NCI-H1092 treated with DMSO at 0.1 percent for 48 hours (cell line): ENCODE measurements at places on chromosomes 12 and 14.

GRCh38 chr14:68359022-68359836 is 433.6 kb downstream of the ZFP36L1 start:
- no peak for DNase-seq

GRCh38 chr12:110670161-110670701 is 18.7 kb downstream of the HVCN1 start:
- DNase-seq: no peak

DNA sequence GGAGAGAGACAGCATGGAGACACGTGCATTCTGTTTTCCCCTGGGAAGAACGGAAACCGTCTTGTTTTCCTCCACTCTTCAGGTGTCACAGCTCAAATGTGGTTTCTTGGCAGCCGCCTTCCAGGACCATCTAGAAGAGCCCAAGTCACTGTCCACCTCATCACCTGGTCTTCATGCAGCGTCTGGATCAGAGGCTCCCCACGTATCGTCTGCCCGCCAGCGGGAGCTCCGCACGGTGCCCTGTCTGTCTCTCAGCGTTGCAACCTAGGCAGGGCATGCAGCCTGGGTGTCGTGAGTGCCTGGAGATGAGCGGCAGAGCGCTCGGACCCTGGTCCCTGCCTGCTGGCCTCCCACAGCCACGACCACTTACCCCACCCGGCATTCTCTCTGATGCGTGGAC is 117.5 kb downstream of the PIWIL1 start:
- no peak for DNase-seq

GRCh38 chr14:77421201-77421600 is 2.1 kb downstream of the NOXRED1 start:
- DNase-seq: no peak

DNA sequence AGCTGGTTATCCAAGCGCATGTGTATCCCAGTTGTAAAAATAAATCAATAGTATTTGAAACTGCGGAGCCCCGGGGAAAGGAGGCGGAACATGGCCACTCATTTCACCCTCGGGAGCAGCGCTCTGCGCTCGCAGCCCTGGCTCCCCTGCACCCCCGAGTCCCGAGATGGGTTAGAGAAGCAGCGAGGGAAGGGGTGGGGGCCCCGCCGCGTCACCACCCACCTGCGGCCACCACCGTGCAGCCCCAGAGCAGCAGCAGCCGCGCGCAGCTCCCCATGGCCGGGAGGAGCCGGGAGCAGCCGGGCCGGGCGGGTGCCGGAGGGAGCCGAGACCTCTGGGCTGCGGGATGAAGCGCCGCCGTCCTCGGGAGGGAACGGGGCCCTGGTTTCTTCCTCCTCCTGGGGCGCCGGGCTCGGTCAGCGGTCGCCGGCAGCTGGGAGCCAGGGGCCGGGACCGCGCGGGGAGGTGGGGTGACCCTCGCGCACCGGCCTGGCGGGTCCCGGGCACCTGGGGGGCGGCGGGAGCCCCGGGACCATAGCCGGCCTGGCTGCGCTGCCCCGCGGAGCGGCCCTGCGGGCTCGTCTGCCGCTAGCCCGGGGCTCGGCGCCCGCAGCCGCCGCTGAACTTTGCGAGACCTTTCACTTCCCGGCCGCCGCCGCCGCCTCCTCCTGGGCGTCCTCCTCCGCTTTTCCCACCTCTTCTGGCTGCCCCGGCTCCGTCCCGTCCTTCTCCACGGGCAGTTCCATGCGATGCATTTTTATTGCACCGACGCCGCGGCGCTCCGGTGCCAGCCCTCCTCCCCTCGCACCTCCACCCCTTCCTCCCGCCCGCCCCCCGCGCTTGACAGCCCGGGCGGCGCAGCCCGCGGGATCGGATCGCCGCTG is at the start of gene NTN4:
TSS of gene NTN4 (minus strand) at position 732 of the 884 bp plus-strand sequence. CDS start at position 277, 455 bp downstream.
- peak; percentile 28 for DNase-seq

GRCh38 chr14:61438860-61439765 is 117.7 kb downstream of the PRKCH start:
- no peak for DNase-seq

DNA sequence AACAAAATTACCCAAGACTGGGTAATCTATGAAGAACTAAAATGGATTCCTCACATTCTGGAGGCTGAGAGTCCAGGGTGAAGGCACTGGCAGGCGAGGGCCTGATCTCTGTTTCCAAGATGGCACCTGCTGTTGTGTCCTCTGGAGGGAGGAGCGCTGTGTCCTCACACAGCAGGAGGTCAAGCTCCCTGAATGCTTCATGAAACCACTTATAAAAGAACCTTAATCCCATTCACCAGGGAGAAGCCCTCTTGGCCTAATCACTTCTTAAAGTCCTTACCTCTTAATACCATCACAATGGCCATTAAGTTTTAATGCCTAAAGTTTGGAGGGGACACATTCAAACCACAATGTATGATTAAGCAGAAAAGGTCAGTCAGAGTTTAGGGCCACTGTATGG is 172.4 kb downstream of the EMP1 start:
- peak; percentile 63 for DNase-seq

DNA sequence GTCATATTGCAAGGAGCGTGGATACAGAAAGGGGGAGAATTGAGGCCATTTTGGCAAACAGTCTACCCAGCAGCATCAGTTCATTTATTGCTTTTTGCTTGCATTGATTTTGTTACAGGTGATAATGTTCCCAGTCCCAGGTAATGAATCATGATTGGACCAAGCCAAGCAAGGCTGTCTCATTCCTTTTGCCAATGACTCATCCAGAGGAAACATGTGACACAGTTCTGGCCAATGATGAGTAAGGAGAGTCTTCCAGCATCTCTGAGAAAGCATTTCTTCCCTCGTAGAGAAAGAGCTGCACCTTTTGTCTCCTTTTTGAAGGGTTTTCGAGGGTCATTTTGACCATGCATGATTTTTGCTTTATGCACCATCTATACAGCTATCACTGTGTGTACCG is 68.2 kb downstream of the SLC15A4 start:
- no peak for DNase-seq

DNA sequence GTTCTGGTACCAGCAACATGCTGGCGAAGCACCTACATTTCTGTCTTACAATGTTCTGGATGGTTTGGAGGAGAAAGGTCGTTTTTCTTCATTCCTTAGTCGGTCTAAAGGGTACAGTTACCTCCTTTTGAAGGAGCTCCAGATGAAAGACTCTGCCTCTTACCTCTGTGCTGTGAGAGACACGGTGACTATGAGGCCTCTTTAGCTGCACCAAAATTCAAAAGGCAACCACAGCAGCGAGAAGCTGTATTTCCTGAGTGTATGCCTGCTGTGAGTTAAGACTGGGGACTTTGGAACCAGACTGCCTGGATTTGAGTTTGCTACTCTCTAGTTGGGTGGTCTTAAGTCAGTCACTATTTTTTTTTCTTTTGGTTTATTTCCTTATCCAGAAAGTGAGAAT is 8.7 kb upstream of the OR10G2 start:
- DNase-seq: no peak

GRCh38 chr14:51607711-51608110 is 44.0 kb upstream of the FRMD6 start:
- DNase-seq: no peak

- no peak for DNase-seq
Measured at GRCh38 chr12:40216516-40217288, 8.1 kb upstream of the LRRK2 start.

- DNase-seq: no peak
Measured at GRCh38 chr14:81263777-81264410, 43.1 kb upstream of the GTF2A1 start.

GRCh38 chr12:69501154-69501895 is 31.1 kb downstream of the FRS2 start:
- DNase-seq: no peak

DNA sequence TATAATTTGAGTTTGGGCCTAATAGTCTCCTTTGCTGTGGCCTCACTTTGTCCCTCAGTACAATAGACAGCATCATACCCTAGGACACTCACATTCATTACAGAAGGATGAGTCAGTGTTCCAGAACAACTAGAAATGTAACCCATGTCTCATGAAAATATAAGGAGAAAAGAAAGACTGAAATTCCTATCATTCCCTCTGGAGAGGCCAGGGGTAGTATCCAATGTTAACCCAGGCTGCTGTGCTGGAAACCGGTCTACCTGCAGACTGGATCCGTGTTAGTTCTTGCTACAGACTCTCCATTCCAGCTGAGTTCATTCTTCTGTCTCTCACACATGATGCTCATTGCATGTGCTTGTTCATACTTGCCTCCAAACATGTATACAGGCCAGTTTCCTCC is 75.8 kb upstream of the HOXC13 start:
- DNase-seq: no peak

- peak; percentile 57 for DNase-seq
Measured at GRCh38 chr12:1594006-1594260, 448 bp downstream of the FBXL14 start.

DNA sequence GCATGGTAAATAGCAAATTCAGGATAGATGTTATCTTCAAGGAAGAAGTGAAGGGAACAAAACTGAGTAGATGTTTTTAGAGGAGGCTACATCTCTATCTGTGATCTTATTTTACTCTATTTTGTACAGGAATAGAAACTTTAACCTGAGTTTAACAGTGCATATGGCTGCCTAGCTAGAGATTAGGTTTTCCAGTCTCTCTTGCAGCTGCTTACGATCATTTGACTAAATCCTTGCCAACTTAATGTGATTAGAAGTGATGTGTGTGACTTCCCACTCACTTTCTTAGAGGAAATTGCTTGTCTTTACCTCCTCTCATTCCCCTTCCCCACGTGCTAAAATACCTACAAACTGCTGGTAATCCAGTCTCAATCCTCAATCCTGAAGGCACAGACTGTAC is 26.5 kb upstream of the SLC15A5 start:
- DNase-seq: no peak

DNA sequence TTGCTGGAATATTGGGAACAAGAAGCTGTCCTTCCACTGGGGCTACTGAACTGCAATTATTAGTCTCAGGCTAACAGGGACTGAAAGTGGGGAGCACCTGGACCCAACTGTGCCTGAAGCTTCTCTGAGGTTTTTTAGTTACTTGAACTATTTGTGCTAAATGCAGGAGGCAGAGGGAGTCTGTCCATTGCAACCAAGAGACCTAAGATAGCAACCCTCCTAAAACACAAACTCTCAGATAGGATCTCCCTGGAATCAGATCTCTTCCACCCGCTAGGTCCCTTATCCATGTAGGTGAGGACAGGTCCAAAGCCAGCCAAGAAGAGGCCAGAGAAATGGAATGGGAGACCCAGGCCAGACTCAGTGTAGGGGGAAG is 58.1 kb downstream of the NCOR2 start:
- DNase-seq: no peak

DNA sequence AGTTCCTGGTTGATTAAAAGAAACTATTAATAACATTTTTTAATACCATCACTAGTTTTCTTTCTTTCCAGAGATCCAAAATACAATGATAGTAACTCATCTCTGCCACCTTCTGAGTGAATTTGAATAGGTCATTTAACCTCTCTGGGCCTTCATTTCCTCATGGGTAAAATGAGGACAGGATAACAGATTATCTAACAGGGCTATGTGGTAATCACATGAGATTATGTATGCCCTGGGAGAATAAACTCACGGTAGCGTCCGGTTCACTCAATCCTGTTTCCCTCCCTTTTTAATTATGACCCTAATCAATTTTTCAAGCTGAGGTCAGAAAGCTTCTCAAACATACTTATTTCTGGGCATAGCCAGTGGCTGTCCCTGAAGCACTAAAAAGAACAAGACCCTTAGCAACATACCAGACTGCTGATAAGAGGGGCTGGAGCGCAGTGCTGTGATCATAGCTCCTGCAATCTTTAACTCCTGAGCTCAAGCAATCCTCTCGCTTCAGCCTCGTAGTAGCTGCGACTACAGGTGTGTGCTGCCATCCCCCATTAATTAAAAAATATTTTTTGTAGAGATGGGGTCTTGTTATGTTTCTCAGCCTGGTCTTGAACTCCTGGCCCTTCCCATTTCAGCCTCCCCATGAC is 24.2 kb downstream of the ATXN2 start:
- no peak for DNase-seq

DNA sequence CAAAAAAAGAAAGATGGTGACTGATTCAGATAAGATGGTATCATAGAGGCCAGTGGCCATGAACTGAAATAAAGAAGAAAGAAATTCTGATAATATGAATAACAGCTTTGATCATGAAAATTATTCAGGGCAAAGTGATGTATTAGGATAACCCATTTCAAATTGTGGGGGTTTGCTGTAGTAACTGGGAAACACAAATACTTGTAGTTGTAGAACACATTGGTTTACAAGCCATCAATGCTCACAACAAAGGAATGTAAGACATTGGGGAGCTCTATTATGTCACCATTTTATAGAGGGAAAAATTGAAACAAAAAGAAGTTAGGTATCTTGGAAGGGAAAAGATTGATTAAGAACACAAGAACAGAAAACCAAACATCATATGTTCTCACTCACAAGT is 140.4 kb upstream of the FRMD6 start:
- DNase-seq: no peak

- DNase-seq: no peak
Measured at GRCh38 chr12:66127650-66128049, 2.9 kb downstream of the LLPH start.

DNA sequence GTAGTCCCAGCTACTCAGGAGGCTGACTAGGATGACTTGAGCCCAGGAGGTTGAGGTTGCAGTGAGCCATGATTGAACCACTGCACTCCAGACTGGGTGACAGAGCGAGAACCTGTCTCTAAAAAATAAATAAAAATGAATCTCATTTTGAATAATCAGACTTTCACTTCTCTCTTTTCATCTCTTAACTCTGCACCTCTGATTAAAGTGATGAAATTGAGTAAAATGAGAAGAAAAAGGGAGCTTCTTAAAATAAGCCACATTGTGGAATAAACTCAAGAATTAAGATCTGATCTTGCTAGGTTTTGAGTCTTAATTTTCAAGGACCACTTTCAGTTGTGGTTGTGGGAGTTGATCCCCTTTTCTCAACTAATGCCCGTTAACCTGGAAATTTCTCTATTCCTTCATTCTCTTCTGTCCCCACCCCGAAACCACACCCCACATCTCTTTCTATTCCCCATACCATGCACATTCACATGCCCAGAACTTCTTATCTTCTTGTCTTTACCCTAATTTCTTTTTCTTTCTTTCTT is 70.9 kb upstream of the ETV6 start:
- no peak for DNase-seq

DNA sequence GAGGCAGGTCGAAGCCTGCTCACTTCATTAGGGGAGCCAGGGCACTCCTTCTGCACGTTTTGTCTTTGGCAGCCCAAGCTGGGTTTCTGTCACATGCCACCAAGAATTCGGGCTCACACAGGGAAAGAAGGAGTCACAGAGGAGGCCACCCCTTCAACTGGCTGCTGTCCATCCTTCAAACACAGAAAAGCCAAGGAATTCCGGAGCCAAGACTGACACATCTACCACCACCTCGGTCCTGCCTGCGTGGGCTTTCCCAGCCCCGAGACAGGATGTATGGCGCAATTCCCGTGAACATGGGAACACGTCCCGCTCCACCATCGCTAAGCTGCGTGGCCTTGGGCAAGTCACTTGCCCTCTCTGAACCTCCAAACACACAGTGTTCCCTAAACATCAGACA is 70.4 kb downstream of the NCOR2 start:
- no peak for DNase-seq

- DNase-seq: no peak
Measured at GRCh38 chr14:78498062-78498595, 328.0 kb downstream of the NRXN3 start.

- DNase-seq: no peak
Measured at GRCh38 chr14:63436286-63437098, 106.7 kb downstream of the PPP2R5E start.
